ENCODE measurements at places on chromosomes 2 and 18.

GRCh38 chr18:79829136-79829854 lies 31.6 kb downstream of the KCNG2 start:
- DNase-seq, result no peak

DNA sequence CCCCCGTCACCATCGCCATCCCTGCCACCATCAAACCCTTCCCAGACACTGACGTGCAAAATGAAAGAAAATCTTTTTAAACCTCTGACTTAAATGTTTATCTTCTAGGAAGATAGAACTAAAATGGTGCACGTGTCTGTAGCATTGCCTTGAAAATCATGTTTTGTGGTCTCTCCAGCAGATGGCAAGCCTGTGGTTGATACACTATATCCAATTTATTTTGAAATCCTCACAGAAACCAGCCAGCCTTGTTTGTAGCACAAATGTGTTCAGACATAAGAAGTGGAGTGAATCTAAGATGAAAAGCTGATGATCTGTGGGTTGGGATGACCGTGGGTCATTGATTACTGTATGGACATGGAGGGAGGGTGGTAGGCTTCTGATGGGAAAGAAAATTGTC lies 436.2 kb upstream of the SMIM21 start:
- DNase-seq, result no peak

DNA sequence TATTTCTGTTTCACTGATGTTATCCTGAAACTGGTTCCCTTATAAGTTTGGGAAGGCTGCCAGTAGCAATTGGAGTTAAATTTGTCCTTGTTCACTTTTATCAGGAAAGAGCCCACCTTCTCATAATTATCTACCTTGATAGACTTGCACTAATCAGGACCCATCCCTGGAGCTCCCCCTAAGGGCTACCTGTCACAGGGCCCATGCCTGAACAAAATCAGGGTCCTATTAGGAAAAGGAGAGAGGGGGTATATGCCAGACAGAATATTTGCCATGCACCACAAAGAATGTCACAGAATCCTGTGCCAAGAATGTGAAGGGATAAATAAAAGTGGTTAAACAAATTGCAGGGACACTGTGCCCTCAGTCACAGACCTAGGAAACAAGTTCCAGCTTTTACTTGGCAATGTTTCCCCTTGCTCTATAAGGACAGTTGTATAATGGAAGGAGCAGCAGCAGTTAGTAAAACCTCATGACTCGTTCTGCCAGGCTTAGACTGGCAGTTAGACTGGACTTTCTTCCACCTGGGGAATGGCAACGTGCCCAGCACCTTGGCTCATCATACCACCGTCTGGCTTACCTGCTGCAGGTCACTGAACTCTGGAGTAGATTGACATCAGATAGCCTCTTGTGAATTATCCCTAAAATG lies 32.3 kb upstream of the VWC2L start:
- DNase-seq, result no peak

DNA sequence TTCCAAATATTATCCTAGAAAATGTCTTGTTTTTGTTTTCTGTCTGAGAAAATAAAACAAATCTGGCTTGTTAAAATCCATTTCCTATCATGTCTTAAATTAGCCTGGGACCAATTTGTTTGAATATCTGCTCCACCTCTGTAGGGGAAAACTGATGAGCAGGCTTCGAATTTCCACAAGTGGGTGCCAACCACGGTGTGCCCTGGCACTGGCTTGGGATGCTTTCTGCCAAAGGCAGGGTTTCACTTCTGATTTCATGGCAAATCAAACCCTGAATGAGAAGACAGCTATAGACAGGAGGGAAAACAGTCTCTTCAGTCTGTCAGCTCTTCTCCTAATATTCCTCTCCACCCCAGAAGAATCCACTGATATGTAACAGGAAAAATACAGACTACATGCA lies 33.7 kb upstream of the STAT4 start:
- no peak for DNase-seq

Data from nephron progenitor cell (in vitro differentiated cells).